Left colon (tissue), 2 donors: ENCODE measurements at places on chromosomes 4 and X. TPM values are rescaled to one million over a fixed set of nuclear protein-coding genes. Genes with fewer than 3 reads are reported as not detected.

MAGED4B gene
- total RNA-seq, result 5.2 TPM

GUCY1B1 gene
- total RNA-seq, result 6.9 TPM

ASIC5 gene
- not detected for total RNA-seq

PF4V1 gene
- not detected for total RNA-seq

NCAPG gene
- 2.8 TPM for total RNA-seq

PLAC8 gene
- total RNA-seq, result 1,006 TPM
